ENCODE measurements at places on chromosomes 3 and 15. TPM values are rescaled to one million over a fixed set of nuclear protein-coding genes. Genes with fewer than 3 reads are reported as not detected.
A peak's percentile ranks its signal among the peaks of the same experiment; 100 is the strongest.

CYP11A1 gene
- 2.1 TPM for total RNA-seq

CCR8 gene
- not detected for total RNA-seq

GRCh38 chr3:181790561-181790960 lies 78.8 kb downstream of the SOX2 start:
- DNase-seq = no peak

DNA sequence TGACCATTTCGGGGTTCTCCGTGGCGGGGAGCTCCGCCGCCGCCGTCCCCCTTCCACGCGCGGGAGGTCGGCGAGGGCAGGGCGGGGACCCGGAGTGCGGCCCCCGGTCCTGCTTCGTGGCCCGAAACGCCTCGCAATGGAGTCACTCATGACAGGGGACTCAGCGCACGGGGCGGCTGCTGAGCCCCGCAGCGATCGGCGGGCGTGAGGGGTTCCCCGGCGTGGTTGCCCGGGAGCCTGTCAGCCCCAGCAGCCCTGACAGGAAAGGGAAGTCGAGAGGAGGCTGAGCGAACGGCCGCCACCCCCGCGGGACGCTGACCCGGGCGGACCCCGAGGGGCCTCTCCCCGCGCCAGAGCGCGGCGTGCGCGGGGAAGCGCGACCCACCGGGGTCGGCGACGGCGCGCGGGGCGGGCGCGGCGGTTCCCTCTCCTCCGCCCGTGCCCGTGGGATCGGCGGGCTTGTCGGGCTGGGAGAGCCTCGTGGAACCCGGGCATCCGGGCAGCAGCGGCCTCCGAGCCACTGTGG lies 564 bp upstream of the PIGZ start:
- peak; percentile 90 for DNase-seq

DNA sequence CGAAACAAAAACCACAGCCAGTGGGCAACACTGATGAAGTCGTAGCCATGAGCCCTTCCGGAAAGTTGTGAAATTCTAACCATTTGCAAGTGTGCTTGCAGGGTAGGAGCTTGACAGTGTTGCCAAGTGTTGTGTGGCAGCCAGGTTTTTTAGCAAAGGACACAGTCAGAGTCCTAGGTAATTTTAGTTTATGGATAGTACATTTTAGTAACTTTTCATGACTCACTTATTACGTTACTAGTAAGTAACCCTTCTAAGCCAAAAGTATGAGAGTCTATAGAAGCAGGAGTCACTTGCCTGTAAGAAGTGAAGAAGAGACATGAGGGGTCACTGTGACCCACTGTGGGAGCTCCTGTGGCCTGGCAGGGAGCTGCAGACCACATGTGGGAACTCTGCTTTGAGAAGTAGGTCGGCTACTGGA lies 54.8 kb upstream of the ADPGK start:
- DNase-seq = no peak
